ENCODE measurements at places on chromosomes 16 and 17. TPM values are rescaled to one million over a fixed set of nuclear protein-coding genes. Genes with fewer than 3 reads are reported as not detected.
A peak's percentile ranks its signal among the peaks of the same experiment; 100 is the strongest.

PRSS36 gene
- 0.61 TPM for total RNA-seq

TNS4 gene
- 3.1 TPM for total RNA-seq

CCT6B gene
- total RNA-seq = 0.90 TPM

USP43 gene
- total RNA-seq = 0.22 TPM

ST6GALNAC2 gene
- total RNA-seq = 0.83 TPM

RABEP2 gene
- 20.8 TPM for total RNA-seq

ZPBP2 gene
- total RNA-seq = 0.74 TPM

GRCh38 chr17:59154292-59154720 lies 680 bp downstream of the SKA2 start:
- peak; percentile 59 for DNase-seq

DNA sequence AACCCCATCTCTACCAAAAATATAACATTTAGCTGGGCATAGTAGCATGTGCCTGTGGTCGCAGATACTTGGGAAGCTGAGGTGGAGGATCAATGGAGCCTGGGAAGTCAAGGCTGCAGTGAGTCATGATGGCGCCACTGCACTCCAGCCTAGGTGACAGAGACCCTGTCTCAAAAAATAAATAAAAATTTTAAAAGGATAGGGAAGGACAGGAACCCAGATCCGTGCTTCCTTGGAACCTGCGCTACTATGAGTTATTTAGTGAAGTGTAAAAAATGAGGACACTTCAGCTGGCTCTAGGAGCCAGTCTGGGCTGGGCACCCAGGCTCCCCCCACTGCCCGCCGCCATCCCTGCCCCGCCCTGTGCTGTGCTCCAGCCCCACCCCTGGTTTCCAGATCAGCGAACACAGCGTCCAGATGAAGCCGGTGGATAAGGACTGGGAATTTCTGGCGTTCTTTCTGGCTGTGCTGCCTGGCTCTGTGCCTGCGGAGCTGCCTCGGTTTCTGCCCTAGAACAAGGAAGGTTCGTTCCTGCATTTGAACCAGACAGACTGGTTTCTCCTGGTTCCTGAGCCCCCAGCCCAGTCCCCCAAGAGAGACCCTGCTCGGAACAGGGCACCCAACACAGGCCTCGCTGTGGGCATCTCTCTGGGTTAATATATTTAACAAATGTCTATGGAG lies 18.5 kb downstream of the PLLP start:
- DNase-seq = no peak

DNA sequence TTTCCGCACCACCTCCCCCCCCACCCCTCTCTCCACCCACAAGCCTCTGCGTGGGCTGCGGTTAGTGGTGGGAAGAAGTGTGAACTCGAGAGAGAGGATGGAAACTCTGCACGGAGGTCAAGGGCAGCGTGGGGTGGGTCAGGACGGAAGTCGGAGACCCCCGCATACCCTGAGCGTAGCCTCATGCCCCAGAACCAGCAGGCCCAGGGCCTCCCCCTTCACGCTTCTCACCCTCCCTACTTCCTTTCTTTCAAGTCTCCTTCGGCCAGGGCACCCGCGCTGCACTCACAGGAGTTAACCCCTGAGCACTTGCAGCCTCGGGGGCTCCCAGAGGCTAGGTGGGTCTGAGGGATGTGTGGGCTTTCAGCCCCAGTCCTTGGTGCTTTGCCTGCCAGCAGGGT lies 9.2 kb downstream of the TBKBP1 start:
- DNase-seq = peak; percentile 41

DNA sequence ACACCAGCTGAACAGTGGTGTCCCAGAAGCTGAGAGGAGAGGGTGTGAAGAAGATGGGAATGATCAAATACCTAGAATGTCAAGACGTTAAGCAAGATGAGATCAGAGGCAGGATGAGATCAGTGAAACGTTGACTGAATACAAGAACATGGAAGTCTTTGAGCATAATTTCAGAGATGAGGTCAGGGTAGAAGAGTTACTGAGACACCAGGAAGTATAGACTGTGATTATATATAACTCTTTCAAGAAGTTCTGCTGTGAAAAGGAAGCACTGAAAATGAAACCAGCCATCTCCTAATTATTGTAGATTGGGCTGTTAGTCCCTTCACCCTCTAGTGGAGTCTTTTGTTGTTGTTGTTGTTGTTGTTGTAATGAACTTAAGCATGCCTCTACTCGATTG lies 9.1 kb downstream of the SHCBP1 start:
- no peak for DNase-seq

DNA sequence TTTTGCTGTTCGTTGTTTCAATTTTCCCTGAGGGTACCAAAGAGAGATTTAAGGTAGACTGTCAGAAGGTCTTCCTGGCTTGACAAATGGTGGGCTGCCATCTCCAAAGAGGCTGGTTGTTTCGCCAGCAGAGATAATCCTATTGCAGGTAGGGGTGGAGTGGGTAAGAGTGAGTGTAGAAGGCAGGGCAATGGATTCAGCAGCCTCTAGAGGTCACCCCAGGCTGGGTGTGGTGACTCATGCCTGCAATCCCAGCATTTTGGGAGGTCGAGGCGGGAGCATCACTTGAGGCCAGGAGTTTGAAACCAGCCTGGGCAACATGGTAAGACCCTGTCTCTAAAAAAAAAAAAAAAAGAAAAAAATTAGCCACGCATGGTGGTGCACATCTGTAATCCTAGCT lies 34.6 kb downstream of the DCAKD start:
- no peak for DNase-seq

- no peak for DNase-seq
Measured at GRCh38 chr16:19810817-19811731, 73.6 kb downstream of the GPRC5B start.

DNA sequence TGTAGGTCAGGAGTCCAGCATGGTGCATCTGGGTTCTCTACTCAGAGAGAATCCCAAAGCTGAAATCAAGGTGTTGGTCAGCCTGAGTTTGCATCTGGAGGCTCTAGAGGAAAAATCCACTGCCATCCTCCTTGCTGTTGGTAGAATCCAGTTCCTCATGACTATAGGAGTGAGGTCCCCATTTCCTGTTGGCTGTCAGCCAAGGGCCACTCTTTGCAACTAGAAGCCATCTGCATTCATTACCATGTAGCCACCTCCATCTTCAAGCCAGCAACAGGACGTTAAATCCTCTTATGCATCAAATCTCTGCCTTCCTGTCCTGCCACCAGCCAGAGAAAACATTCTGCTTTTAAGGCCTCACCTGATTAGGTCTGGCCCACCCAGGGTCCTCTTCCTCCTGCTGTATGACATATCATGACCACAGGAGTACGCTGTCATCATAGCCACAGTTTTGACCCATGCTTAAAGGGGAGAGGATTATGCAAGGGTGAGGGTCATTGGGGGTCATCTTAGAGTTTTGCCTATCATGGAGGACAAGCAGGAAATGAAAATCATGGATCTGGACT lies 40.5 kb downstream of the DNAH9 start:
- no peak for DNase-seq

DNA sequence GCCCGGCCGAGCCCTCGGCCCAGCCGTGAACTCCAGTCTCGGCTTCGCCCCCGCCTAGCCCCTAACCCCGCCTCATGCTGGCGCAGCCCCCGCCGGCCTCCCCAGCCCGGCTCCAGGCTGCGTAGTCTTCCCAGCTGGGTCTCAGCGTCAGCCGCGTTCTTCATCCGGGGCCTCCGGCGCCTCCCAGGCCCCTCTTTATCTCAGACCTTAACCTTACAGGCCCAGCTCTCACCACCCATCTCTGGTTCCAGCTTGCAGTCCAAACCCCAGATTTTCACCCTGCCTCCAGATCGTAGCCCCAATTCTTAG lies at the start of gene PROCA1:
PROCA1 (minus strand) TSS at position 166 of the 309 bp plus-strand sequence. CDS start 228 bp downstream, outside the sequence.
- no peak for DNase-seq

DNA sequence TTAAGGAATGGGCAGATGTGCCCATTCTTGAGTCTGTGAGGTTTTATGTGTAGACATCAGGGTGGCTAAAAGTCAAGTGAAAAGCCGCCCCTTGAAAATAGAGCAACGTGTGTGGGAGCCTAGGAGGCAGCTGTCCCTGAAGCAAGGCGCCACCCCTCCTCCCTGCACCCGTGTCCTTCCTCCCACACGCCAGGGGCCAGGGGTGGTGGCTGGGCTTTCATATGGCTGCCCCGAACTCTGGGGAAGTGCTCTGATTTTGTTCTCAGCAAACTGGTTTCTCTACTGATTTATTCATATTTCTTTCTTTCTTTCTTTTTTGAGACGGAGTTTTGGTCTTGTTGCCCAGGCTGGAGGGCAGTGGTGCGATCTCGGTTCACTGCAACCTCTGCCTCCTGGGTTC lies 4.7 kb downstream of the ZNF750 start:
- no peak for DNase-seq

DNA sequence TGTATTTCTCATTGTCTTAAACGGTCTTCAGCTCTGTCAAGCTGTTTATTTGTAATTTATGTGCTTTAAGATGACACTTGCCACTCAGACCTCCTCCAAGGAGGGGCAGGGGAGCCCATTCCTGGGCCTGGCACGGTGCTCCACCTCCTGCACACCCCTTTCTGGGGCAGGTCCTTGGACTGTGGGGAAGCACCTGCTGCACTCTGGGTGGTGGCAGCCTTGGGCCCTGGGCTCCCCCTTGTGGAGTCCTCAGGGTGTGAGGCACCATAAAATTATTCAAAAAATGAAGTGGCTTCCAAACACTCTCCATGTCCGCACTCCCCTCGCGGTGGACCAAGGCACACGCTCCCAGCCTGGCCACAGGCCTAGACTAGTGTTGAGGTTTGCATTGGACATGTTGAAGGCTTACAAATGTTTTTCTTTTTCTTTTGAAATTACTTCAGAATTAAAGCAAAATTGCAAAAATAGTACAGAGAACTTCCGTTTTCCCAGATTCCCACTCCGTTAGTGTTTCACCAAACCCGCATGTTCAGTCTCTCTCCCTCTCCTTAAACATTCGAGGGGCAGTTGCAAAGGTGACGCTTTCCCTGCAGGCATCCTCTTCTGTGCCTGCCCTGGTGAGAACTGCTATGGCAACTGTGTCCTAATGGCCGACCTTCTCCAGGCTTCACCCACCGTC lies 32.4 kb downstream of the FOXK2 start:
- peak; percentile 54 for DNase-seq

GRCh38 chr17:15169676-15170075 lies 95.5 kb downstream of the PMP22 start:
- no peak for DNase-seq

DNA sequence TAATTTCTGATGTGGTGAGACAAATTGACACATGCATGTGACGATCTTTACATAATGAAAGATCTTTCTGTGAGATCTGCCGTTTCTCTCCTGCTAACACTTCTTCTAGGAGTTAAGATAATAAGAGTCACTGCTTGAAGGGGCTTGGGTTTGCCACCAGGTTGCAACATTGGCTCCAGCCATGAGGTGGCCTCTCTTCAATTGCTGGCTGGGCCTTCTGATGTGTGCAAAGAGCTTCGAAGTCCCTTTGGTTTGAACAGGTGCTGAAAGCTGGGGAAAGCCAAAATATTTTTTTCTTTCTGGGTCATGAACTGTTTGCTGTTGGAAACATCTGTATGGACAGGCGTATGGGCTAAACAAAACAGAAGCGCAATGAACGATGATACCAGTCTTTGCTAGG lies 204.1 kb upstream of the SALL1 start:
- no peak for DNase-seq

- DNase-seq = no peak
Measured at GRCh38 chr17:385178-385835, 32.7 kb upstream of the RPH3AL start.

GRCh38 chr17:44097110-44097958 lies 26.1 kb downstream of the HDAC5 start:
- no peak for DNase-seq

DNA sequence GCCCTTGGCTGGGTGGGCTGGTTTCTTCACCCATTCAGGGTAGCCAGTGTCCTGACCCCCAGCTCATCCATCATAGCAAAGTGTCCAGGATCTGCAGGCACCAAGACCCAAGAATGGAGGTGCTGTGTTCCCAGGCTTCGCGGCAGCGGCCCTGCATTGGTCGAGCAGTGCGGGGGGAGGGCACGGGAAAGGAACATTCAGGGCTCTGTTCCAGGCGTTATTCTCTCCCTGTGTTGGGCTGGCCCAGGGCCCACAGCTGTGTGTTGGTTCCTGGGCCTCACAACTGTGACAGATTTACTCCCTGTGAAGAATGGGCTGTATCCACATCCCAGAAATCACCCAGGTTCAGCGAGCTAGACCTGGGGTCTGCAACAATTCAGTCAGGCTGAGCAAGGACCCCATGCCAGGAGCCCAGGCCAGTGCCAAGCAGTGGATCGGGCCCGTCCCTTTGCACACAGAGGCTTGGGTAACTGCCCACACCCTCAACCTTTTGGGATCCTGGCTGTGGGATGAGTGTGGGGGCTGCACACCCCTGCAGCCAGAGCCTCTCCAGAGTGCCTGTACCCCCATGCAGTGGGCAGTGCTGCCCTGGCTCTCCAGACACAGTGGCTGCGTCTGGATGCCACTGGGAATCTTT lies 10.0 kb downstream of the GPT2 start:
- no peak for DNase-seq
